Stimulated activated CD4-positive, alpha-beta T cell treated with anti-CD3 and anti-CD28 coated beads, Interleukin-2, amount 100 ng/mL, for 24 hours (primary cell): ENCODE measurements at places on chromosomes 4 and X.
A peak's percentile ranks its signal among the peaks of the same experiment; 100 is the strongest.

DNA sequence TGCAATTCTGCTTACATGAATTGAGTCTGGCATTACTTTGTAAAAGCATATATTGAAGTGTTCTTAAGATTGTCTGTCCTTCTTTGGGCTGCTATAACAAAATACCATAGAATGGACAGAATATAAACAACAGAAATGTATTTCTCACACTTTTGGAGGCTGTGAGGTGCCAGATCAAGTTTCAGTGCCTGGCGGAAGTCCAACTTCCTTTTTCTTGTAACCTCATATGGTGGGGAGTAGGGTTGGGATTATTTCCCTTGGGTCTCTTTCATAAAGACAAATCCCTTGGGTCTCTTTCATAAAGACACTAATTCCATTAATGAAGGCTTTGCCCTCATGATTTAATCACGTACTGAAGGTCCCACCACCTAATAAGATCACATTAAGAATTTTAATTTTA is 199.3 kb upstream of the GRID2 start:
- DNase-seq = no peak

DNA sequence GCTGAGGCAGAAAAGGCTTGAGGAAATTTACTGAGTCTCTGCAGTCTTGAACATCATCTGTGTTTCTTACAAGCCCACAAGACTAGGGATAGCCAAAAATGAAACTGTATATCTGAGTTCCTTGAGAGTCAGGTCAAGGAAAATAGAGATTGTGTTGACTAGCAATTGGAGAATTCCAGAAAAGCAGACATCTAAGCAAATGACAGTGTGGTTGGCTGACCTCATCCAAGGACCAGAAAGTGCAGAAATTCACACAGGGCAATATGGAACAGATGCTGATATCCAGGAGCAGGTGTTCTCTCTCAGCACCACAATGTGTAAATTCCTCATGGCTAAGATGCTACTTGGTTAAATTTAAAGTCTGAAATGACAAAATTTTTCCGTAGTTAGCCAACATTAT is 146.4 kb downstream of the VEGFC start:
- no peak for DNase-seq

GRCh38 chr4:77631276-77631675 is 25.7 kb downstream of the CXCL13 start:
- DNase-seq = no peak

DNA sequence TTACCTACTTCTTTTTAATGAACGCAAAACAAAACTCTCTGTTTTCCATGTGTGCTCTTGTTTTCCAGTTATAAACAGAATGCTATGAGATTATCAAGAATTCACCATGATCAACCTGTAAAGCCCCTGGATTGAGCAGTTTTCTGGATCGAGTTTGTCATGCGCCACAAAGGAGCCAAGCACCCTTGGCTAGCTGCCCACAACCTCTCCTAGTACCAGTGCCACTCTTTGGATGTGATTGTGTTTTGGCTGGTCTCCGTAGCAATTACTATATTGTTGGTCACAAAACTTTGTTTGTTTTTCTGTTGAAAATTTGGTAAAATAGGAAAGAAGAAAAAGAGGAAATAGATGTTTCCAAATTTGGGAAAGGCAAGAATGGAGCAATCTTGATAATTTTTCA is 51.1 kb downstream of the UGT2B7 start:
- DNase-seq = no peak

DNA sequence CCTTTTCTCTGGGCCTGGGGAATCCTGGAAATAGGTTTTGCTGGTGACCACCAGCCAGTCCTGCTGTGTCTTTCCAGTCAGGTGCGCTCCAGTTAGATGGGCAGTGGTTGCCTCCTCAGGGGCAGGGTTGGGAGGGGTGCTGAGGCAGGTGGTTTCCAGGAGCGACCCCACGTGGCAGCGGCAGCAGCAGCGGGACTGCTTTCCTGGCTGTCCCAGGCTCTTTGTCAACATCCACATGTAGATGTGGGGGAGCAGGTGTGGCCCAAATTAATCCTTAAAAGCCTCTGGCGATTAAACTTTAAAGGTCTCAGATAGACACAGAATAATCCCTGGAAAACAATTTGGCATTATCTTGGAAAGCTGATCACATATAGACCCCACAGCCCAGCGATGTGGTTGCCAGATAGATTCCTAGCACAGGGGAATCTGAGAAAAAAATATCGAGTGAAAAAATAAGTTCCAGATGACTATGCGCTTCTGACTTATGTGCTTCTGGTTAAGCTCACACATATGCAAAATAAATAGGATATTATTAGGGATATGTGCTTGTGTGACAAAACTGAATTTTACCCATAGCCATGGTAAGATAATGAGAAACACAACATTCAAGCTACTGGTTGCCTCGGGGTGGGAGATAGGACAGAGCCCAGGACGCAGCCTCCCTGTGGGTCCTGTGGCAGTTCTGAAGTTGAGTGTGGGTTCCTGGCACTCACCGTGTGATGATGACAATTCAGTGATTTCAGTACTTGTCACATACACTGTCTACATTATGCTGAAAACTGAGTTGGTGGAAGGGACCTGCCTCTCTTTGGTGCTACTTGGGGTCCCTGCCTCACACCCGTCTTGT is 336.4 kb downstream of the ARHGAP10 start:
- no peak for DNase-seq

DNA sequence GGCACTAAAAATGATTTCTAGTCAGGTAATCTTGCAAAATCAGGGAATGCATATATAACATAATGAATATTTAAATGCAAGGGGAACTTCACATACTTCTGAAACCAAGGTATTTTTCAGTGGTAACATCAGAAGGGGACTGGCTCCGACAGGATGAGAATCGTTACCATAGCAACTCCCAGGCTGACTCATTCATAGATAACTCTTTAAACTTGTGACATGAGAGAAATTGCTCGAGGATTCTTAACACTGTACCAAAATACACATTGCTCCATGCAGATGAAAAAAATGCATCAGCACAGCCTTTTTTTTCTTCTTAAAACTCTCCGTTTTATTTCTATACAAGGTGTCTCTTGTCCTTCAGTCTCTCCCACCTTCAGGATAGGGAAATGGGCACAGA is 114.3 kb downstream of the GABRB1 start:
- no peak for DNase-seq

- DNase-seq = peak; percentile 62
Observed at GRCh38 chr4:139556071-139556723, at the start of gene SETD7. SETD7 (minus strand) TSS chr4:139556219; CDS start chr4:139556137, 82 bp downstream.

GRCh38 chr4:124426279-124426678 is 286.3 kb downstream of the ANKRD50 start:
- DNase-seq = no peak
